ENCODE measurements at places on chromosomes 13 and 19.

GRCh38 chr13:106052200-106052767 is 483.2 kb downstream of the EFNB2 start:
- no peak for DNase-seq

GRCh38 chr13:27000686-27001085 is 170.9 kb downstream of the USP12 start:
- DNase-seq, result no peak

DNA sequence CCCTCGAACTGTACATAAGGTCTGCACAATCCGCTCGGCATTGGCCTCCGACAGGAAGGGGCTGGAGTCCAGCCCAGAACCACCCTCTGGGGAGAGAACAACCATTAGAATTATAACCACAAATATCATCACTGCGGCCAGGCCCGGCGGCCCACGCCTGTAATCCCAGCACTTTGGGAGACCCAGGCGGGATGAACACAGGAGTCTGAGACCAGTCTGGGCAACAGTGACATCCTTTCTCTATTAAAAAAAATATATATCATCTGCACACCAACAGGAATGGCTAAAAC is 11.4 kb downstream of the COQ8B start:
- DNase-seq, result no peak

GRCh38 chr19:18007044-18007916 is 690 bp upstream of the ARRDC2 start:
- DNase-seq, result peak; percentile 89

GRCh38 chr13:74562381-74562780 is 428.2 kb upstream of the KLF12 start:
- no peak for DNase-seq

- no peak for DNase-seq
Observed at GRCh38 chr13:33053397-33054066, 37.3 kb downstream of the KL start.

DNA sequence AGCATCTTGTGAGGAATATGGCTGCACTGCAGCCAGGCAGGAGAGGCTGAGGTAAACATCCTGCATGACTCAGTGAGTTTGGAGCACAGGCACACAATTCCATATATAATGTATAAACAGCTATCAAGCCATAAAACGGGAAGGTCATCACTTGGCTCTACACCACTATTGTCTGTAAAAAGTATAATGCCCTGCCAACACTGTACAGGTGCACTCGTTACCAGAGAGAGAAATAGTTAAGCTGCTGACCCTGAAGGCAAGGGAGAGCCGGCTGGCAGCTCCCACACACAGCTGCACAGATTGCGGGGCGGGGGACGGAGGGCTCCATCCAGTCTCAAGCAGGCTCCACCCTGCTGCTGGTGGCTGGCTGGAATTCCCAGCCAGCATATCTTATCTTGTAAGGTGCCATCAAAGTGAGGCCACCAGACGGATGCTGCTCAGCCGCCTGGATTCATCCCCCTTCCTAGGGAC is 668.1 kb downstream of the SLITRK5 start:
- DNase-seq, result no peak

- DNase-seq, result no peak
Observed at GRCh38 chr13:23598369-23598768, 28.2 kb downstream of the TNFRSF19 start.

Data from stimulated activated CD8-positive, alpha-beta memory T cell treated with anti-CD3 and anti-CD28 coated beads, Interleukin-4, amount 100 ng/mL, for 48 hours (primary cell).